ENCODE measurements at places on chromosomes 7 and 10. TPM values are rescaled to one million over a fixed set of nuclear protein-coding genes. Genes with fewer than 3 reads are reported as not detected.

Gene SKIDA1
- 0.58 TPM for total RNA-seq

Gene GDF2
- total RNA-seq: not detected

Gene NKX2-3
- total RNA-seq: not detected

Gene VWDE
- 0.19 TPM for total RNA-seq

Gene FGF8
- 0.19 TPM for total RNA-seq

Gene NUDT13
- 1.4 TPM for total RNA-seq

Gene ATG9B
- total RNA-seq: 2.0 TPM

Gene SEMA3A
- 81.9 TPM for total RNA-seq

Gene CYP3A7
- total RNA-seq: not detected

Gene SPDYE9
- not detected for total RNA-seq

Gene UNCX
- total RNA-seq: not detected

Gene MYH16
- not detected for total RNA-seq

Gene HABP2
- 0.19 TPM for total RNA-seq

Gene CPXM2
- 15.5 TPM for total RNA-seq

Gene EN2
- not detected for total RNA-seq

Gene HOXA13
- total RNA-seq: under 0.01 TPM

Gene FFAR4
- total RNA-seq: not detected

Gene COBL
- not detected for total RNA-seq

Gene AUTS2
- total RNA-seq: 2.5 TPM

Gene HECW1
- not detected for total RNA-seq

Gene HHEX
- total RNA-seq: 7.1 TPM

Gene CROT
- 10.5 TPM for total RNA-seq

Gene NAT16
- total RNA-seq: not detected

Gene SLC26A3
- total RNA-seq: not detected

Gene FASTK
- total RNA-seq: 83.2 TPM

Gene SPDYE5
- not detected for total RNA-seq

Gene LAMB1
- total RNA-seq: 348 TPM

Gene AFAP1L2
- total RNA-seq: 1.4 TPM

Gene SPDYE2B
- total RNA-seq: not detected

Gene ADCYAP1R1
- total RNA-seq: 0.19 TPM

Gene GRM3
- total RNA-seq: not detected

Gene EIF3A
- 156 TPM for total RNA-seq

Gene GIMAP5
- 0.28 TPM for total RNA-seq

Gene ZNF736
- 13.0 TPM for total RNA-seq

Gene CHST15
- total RNA-seq: 1.7 TPM

Gene ATOH7
- 0.28 TPM for total RNA-seq

Gene ASIC3
- total RNA-seq: under 0.01 TPM
